ENCODE measurements at places on chromosomes 11 and 22.

GRCh38 chr11:120903686-120904085 is 120.2 kb upstream of the TBCEL start:
- DNase-seq: no peak

DNA sequence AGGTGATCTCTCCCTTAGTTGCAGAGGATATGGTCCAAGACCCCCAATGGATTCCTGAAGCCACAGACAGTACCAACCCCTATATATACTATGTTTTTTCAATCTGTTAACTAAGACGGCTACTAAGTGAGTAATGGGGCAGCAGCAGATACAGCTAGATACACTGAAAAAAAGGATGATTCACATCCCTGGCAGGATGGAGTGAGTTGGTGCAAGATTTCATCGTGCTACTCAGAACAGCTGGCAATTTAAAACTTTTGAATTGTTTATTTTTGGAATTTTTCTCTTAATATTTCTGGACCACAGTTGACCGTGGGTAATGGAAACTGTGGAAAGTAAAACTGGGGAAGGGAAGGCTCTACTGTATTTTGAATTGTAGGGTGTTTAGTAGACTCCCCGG is 17.0 kb upstream of the TMEM218 start:
- no peak for DNase-seq

- DNase-seq: no peak
Measured at GRCh38 chr11:115383431-115383830, 120.8 kb downstream of the CADM1 start.

GRCh38 chr11:122847466-122847865 is 9.2 kb downstream of the CRTAM start:
- no peak for DNase-seq

DNA sequence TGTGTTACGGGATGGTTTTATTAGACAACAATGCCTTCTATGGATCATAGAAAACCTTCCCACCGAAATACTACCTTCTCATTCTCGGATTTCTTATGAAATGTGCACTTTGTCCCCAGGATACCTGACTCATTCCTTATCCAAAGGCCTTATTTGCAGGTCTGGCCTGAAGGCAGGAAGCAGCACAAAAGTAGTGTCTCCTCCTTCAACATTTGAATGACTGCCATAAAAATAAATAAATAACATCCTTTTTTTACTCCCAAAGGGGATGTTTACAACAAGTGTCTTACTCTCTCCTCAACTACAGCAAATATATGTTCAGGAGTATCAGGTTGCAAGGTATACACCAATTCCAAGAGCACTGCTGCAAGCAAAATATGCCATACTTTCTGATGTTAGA is 41.6 kb upstream of the PAK1 start:
- DNase-seq: no peak

GRCh38 chr11:118008271-118008911 is 22.2 kb downstream of the IL10RA start:
- DNase-seq: no peak

DNA sequence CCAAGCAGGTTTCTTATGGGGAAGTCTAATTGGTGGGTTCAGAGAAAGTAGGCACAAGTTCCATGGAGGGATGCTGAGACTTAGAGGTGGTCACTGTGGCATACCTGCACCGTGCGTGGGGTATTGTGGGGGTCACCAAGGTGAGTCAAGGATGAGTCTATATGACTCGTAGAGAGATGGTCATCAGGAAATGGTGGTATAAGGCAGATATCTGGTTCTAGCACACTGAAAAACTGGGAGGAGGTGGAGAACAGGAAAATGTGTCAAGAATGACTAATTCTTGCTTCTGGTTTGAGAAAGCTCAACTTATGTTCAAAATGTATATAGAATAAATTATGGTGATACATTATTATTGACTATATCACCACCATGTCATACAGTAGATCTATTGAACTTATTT is 258.1 kb downstream of the RAB38 start:
- no peak for DNase-seq

DNA sequence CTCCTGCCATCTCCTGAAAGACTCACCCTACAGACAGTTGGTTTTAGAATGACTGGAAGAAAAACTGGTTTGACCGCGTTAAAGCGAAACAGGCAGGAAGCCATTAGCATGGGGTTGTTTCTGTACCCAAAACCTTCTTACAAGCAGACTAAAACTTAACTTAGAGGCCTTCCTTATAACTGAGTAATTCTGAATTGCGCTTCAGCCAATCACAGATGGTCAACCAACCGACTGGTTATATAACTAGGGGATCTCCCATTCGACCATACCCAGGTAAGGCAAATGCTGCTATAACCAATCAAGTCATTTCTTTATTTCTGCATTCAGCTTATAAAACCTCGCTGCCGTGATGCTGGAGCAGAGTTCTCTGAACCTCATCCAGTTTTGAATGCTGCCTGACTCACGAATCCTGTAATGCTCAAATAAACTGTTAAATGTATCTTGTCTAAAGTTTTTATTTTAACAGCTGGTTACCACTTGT is 87.8 kb upstream of the DRD2 start:
- no peak for DNase-seq

GRCh38 chr22:19832476-19833108 is 22.1 kb downstream of the GNB1L start:
- DNase-seq: no peak

- DNase-seq: no peak
Measured at GRCh38 chr11:45264839-45265515, 21.2 kb downstream of the SYT13 start.

DNA sequence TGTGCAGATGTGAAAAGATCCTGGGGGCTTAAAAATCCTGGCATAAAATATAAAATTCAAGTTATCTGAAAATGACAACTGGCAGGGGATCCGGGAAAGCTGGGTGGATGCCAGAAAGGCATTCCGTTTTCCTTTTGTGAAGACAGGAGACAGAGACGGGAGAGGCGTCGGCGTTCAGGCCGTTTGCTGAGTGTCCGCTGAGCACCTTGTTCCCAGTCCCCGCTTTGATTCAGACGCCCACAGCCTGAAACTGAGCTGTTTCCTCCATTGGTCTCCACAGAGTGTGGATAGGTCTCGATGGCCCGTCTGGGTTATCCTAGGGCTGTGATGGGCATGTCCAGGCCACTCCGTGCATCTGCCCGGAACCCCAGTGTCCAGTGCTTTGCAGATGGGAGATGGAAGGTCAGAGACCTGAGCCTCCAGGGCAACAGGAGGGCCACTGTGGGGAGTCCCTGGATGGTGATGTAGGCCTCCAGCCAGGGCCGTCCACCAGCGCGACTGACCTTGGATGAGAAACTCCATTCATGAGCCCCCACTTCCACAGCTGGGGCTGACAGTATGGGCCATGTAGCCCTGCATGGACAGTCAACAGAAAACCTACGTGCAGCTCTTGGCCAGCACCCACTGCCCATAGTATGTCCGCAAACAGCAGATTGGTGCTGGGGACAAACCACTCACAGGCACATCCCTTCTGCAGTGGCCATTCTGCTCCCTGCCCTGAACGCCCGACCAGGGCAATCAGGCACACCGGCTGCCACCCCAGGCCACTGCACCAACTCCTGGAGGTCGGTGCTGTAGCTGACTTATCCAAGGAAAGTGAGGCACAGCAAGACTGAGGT is 11.6 kb downstream of the MRGPRF start:
- no peak for DNase-seq

- no peak for DNase-seq
Measured at GRCh38 chr11:132337819-132338416, 967.5 kb downstream of the NTM start.

DNA sequence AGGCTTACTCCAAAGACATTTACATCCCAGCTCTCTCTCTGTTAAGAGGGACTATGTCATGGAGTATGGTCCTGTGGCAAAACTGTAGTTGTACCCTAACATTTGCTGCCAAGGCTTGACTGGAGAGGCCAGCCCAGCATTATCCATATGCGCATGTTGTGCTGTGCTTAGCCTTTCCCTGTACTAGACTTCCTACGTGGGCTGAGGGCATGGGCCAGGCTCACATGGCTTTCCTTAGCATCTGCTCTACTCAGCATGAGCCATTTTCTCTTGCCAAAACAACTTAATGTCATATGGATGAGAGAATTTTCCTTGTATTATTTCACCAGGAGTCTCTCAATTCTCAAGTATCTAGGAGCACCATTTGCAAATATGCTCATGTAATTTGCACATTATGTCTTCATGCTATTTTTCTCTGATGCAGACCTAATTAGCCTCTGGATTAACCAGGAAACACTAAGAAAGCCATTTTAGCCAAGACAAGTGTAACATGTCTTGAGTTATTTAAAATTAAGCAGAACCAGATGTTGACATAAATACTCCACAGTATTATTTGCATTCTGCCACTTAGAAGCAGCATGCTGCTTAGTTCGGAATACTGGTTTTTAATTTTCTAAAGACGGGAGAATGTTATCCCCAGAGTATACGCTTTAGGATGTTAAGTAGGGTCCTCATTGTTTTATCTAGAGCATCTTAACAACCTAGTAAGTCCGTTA is 71.7 kb upstream of the FAR1 start:
- no peak for DNase-seq

DNA sequence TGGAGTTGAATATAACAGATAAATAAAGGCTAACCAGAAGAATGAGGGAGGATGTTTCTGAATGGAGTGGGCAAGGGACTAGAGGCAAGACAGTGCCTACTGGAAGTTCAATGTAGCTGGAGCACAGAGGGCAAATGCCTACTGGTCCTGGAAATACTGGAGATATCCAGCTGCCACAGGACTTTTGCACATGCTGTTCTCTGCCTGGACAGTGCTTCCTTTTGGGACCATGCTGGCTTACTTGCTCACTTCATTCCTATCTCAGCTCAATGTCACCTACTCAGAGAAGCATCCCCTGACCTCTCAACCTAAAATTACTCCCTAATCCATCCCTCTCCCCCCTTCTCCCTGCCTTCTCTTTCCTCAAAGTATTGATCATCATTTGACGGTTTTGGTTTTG is 20.2 kb downstream of the RASD2 start:
- DNase-seq: no peak

DNA sequence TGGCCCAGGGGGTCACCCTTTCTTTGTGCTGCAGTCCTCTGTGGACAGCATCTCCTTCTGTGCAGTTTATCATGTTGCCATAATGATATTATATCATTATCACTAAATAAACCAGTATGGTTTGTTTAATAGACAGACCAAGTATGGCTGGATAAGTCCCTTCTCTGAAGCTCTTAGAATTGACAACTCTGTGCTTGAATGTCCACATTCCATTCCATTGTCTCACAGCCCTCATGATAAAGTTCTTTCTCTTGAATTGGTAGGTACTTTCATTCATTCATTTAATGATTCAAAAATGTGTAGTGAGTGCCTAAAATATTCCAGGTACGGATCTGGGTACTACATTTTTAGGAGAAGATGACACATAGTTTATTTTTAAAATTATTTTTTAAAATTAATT is 7.8 kb downstream of the RPS6KA4 start:
- DNase-seq: no peak

- DNase-seq: no peak
Measured at GRCh38 chr11:101803651-101804050, 111.2 kb upstream of the CEP126 start.

DNA sequence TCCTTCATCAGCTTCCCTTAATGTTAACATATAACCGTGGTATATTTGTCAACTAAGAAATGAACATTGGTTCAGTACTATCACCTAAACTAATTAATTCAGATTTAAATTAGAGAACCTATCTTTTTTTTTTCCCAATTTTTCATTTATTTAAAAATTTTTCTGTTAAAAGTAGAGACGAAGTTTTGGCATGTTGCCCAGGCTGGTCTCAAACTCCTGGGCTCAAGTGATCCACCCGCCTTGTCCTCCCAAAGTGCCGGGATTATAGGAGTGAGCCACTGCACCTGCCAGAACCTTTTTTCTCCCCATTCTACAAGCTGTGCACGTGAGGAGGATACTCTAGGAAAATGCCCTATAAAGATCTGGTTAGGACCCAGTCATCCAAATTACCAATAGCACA is 3.6 kb downstream of the EI24 start:
- no peak for DNase-seq

- no peak for DNase-seq
Measured at GRCh38 chr11:135031205-135031989, 619.4 kb upstream of the B3GAT1 start.

GRCh38 chr11:124799348-124800225 is 619 bp downstream of the MSANTD2 start:
- peak; percentile 42 for DNase-seq

DNA sequence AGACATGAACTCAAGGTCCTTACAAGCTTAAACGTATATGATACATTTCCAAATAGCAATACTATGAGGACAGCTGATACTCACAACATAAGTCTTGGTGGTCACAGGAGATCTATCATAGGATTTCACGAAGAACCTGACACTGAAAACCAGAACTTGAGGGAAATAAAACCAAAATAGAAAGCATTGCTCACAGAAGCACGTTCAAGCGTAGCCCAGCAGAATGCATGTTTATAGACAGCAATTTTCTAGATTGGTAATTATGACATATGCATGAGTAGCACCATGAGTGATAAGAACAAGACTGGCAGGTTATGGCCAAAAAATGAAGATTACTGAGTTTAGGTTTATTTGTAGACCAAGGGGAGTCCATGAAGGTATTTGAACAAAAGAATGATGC is 243.5 kb downstream of the ETS1 start:
- no peak for DNase-seq

DNA sequence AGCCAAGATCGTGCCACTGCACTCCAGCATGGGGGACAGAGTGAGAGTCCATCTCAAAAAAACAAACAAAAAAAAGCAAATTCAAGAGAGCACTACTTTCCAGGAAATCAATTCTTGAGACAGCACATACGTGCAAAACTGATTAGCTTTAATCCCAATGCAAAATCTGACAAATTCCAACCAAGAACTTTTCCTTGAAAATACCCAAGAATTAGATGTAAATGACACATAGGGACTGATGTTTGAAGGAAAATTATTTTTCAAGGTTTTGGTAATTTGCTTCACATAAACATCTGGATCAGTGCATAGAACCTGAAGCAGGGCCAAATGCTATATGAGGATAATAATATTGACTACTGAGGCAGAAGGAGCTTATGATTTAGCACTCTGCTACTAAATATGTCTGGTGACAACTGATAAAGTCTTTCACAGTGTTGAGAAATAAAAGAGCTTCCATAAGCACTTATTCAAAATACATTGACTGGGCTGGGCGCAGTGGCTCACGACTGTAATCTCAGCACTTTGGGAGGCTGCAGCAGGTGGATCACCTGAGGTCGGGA is 8.8 kb downstream of the MAJIN start:
- no peak for DNase-seq

- no peak for DNase-seq
Measured at GRCh38 chr22:22030493-22031182, 48.1 kb upstream of the TOP3B start.

GRCh38 chr11:130145975-130146776 is 13.4 kb upstream of the ST14 start:
- no peak for DNase-seq
